ENCODE measurements at places on chromosomes 7 and 10.

GRCh38 chr7:18475488-18475887 lies 20.1 kb upstream of the HDAC9 start:
- no peak for DNase-seq

DNA sequence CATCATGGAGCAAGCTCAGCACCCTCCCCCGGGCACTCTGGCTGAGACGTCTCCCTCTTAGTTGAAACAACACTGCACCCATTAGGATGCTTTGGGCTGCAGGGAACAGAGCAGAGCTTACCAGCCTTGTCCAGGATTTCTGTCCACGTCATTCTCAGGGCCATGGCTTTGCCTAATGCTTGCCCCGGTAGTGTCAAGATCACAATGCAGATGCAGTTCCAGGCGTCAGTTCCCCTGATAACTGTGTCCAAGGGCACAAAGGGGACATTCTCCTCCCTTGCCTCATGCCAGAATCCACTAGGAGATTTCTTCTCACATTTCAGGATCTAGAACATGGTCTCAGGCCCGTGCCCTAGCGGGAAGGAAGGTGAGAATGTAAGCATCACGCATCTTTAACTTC lies 17.2 kb upstream of the GRB10 start:
- DNase-seq, result no peak

GRCh38 chr10:87635498-87636312 lies 24.0 kb upstream of the PAPSS2 start:
- DNase-seq, result no peak

DNA sequence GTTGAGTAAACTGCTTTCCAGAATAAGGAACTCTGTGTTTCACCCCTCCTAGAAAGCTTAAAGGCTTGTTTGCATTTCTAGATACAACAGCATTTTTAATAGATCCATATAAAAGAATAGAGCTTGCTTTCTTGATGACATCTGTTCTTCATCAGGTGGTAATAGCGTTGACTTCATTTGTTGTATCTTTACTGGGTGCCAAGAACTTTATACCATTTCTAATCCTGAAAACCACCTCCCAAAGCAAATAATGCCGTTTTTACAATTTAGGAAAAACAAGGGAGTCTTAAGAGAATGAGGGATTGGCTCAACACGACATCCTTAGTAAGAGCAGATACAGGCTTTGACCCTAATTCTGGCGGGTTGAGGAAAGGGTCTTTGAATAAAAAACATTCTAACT lies 993.4 kb downstream of the TYW1 start:
- DNase-seq, result no peak

DNA sequence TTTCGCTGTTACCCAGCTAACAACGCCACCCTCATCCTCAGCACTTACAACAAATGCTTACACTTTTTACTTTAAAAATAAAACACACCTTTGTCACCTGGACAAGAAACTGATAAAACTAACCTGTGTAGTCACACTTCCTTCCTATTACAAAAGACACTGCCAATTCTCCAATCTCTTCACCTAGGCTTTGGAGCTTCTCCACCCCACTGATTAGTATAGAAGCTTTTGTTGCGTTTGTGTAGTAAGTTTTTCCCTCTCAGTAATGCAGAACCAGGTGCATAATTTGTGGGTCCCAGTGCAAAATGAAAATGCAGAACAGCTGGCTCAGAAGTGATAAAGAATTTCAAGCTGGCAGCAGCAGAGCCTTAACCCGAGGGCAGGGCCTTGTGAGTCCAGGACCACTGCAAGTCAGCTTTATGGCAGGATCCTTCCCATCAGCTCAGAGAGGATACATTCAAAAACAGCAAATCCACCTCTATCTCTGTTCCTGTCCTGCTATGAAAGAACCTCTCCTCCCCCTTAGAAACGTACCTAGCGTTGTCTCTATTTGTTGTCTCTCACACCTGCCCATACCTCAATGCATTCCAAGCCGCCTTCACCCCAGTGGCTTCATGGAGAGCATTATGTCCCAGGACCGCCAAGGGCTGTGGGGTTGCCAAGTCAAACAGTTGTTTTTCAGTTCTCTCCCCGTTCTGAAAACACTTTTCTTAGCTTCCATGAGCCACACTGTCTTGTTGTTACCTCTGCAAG lies 40.3 kb upstream of the EGFR start:
- DNase-seq, result no peak

DNA sequence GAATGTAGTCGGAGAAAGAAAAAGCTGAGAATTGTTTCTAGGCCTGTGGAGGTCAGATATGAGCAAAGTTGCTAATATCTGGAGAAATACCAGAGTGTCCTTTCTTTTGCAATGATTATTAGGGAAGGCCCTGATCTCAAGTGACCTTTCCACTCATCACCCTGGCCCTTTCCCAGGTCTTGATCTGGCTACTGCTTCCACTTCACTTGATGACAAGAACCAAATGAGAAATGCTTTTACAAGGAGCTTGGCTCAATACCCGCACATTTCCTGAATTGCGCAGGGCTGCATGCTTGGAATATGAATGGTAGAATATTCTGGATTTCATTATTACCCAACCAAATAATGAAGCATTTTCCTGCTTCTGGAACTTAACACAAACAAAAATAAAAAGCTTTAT lies 104.6 kb downstream of the ITGB8 start:
- no peak for DNase-seq

DNA sequence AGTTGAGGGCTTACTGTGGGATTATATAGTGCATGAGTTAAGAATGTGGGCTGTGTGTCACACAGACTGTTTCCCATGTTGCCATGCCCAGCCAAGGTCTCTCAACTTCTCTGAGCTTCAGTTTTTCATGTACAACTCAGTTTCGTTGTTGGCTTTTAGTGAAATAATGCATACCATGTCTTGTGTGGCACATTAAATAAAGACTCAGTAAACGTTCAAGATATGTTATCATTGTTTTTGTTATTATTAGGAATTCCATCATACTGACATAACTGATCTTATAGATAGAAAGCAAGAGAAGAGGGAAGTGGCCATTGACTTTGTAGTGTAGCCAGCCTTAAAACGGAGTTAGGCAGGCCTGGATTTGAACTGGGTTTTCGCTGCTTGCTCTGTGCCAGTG lies 2.9 kb downstream of the CDK14 start:
- DNase-seq, result no peak

DNA sequence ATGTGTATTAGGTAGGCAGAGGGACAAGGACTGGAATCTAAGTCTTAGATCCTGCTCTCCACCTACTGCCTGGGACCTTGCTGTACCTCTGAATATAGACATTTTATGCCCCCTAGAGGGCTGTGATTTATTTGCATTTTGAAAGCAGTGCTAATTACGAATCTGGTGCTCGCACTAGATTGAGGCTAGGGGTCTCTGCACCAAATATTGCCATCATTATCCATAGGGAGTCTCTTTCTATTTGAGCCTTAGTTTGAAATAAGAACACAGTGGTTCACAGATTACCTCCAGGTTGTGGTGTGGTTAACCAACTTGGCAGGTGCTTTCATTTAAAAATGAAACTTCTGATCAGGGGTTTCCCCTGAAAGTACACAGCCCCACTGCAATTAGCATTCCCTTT lies 41.8 kb downstream of the CNNM1 start:
- no peak for DNase-seq

GRCh38 chr10:124640538-124641231 lies 103.5 kb downstream of the FAM53B start:
- DNase-seq, result no peak

DNA sequence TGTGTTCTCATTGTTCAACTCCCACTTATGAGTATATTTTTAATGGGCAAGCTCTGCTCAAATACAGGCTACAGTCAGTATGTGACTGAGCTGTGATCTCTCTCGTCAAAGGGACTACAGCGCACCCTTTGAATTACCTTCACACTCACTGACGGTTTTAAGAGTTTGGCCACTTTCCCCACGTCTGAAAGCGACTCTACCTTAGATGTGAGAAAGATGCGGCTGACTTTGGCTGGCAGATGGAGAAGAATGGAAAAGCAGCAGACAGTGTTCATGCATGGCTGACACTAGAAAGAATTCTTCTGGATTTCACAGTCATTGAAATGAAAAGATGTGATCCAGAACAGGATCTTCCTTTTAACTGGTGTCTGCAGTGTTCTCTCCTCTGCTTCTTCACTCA lies 2.0 kb upstream of the ATRNL1 start:
- no peak for DNase-seq

GRCh38 chr7:99579956-99580777 lies 17.9 kb upstream of the TMEM225B start:
- peak; percentile 37 for DNase-seq

DNA sequence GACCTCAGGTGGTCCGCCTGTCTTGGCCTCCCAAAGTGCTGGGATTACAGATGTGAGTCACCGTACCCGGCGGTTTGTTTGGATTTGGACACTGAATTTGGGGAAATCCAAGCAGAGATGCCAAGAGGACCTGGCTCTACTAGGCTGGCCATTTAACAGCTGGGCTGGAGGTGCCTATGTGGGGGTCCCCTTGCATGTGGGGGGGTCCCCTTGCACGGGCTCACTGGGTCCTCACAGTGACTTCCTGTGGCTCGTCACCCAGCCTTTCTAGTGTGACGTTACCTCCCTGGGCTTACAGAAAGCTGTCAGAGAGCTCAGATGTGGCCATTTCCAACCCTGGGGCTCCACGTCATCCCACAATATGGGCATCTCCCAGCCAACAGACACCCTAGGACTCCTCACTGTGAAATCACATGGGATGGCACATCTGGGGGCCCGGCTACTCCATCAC lies 49.3 kb upstream of the GNA12 start:
- DNase-seq, result no peak

DNA sequence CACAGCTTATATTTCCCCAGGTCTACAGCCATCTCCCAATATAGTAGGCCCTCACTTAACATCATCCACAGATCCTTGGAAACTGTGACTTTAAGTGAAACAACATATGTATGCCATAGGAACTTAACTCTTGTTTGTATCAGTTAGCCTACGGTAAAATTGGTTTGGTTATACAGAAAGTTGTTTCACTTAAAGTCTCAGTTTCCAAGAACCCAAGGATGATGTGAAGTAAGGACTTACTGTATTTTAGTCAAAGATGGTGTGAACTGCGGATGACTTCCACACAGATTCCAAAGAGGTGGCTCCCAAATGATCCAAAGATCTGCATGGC lies 56.4 kb upstream of the MRLN start:
- DNase-seq, result no peak

DNA sequence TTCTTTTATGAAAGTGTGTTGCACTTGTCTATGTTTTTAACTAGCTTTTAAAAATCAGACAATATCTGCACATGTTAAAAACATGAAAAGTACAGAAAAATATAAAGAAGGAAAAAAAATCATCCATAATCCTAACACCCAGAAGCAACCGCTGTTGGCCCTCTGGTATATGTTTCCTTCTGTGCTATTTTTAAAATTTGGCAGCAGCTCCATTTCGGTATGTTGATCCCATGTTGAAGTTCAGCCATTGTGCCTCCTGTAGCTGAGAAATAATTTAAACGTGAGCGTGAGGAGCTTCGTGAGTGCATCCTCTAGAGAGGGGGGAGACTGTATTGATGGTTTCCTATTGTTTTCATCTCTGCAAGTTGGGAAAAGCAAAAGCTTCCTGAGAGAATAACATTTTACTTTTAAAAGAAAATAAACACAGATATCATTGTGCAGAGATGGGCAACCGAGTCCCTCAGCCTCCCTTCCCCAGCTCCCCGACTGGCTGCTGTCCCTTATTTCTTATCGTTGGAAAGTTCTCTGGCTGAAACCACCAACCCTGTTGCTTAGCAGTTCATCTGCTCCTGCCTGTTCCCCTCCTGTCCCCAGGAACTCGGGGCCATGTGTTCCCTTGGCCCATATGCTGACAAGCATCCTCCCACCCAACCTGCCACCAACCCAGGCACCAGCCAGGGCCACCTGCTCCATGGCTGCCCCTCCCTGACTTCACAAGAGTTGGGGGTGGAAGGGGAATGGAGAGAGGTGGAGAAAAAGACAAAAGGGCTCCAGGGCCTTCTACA lies 499.1 kb upstream of the PODXL start:
- no peak for DNase-seq

- DNase-seq, result no peak
Measured at GRCh38 chr7:1645476-1645875, 24.6 kb upstream of the ELFN1 start.

DNA sequence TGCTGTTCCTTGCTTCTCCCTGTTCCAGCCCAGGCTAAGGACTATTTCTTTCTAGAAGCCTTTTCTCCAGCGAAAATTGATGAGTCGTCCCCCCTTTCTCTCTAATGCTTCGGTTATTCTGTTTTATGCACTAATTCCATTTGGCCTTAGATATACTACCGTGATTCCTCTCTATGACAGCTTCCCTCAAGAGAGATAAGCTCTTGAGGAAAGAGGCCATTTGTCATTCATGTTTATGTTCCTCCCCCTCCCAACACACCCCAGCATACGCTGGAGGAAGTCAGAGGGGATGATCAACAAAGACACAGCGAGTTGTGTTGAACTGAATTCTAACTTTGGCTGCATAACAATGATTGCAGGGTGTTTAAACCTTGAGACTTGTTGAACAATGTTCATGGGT lies 198.8 kb downstream of the BMPER start:
- DNase-seq, result no peak

DNA sequence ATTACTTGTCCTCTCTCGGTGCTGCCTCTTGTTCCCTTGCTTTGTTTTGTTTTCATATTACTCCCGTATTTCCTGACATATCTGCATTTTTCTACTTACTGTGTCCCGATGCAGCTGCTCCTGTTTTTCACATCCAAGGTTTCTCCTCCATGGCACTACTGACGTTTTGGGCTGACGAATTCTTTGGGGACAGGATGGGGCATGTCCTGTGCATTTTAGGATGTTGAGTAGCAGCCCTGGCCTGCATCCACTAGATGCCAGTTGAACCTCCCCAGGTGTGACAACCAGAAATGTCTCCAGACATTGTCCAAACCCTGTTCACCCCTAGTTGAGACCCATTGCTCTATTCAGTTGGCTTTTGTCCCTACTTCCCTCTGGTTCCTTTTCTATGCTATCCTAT lies 12.4 kb downstream of the ZNF789 start:
- DNase-seq, result no peak

DNA sequence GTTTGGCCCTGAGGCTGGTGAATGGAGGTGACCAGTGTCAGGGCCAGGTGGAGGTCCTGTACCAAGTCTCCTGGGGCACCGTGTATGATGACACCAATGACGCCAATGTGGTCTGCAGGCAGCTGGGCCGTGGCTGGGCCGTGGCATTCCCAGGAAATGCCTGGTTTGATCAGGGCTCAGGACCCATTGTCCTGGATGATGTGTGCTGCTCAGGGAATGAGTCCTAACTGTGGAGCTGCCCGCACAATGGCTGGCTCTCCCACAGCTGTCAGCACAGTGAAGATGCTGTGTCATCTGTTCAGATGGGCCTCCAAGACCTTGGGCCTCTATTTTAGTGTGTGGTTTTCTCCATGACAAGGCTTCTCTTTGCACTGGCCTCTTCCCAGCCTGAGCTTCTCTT lies 64.0 kb downstream of the DMBT1 start:
- DNase-seq, result no peak

- DNase-seq, result no peak
Measured at GRCh38 chr10:60521974-60522405, 132.3 kb upstream of the ANK3 start.

- no peak for DNase-seq
Measured at GRCh38 chr10:78937800-78938694, 130.7 kb upstream of the ZMIZ1 start.

- DNase-seq, result no peak
Measured at GRCh38 chr10:112807013-112807412, 143.0 kb upstream of the TCF7L2 start.

All from T-cell (primary cell).